ENCODE measurements at places on chromosomes 7 and 10. TPM values are rescaled to one million over a fixed set of nuclear protein-coding genes. Genes with fewer than 3 reads are reported as not detected.

GRCh38 chr10:29790207-29790606, 155.4 kb upstream of the SVIL start:
- DNase-seq = no peak

DNA sequence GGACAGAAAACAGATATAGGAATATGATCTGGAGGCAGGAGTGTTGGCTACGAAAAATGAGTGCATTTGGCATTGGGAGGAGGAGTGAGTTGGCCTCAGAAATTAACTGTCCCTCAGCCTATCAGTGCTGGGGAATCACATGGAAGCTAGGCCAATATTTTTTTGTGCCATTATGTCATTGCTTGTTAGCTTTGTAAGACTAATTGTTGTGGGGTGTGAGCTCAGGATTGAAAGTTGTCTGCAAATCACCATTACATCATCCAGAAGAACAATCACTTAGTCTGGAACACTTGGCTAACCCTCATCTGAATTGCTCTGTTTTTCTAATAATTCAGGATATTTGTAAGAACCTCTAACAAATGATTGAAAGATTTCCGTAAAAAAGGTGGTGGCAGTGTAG, 45.2 kb upstream of the SEMA3D start:
- no peak for DNase-seq

- DNase-seq = peak; percentile 94
Measured at GRCh38 chr10:27745732-27746396, at the start of gene MKX. Gene MKX, minus strand, starts transcription at chr10:27745819. Its CDS starts 2,404 bp downstream, at chr10:27743415.

ATOH7 gene
- total RNA-seq = not detected

TMEM176A gene
- 70.7 TPM for total RNA-seq

DNA sequence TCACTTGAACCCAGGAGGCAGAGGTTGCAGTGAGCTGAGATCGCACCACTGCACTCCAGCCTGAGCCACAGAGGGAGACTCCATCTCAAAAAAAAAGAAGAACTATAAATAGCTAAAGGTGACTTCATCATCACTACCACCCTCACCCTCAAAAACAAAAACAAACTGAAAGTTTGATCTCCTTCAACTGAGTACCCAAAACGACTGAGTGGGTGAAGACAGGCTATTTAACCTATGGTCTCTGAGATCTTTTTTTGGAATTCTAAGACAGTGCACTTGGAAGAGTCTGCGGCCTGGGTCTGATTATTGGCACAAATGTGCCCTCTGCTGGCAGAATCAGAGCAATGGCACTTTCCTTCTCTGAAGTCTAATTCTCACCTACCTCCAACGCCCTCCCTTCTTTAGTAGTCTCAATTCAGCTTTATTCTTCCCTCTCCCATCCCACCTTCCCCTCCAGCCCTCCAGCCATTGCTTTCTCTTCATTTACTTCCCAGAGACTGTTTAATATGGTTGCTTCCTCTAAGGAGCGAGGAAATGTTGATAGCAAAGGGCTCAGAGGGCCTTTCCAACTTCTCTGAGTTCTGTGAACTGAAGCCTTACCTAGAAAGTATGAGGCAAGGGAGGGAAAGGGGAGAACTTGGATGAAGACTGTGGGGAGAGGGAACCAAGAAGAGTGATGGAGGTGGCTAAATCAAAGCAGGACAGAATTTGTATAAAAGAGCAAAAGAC, 2.9 kb upstream of the MYOZ1 start:
- DNase-seq = no peak

GRCh38 chr7:13036256-13036780, 348.9 kb downstream of the ARL4A start:
- DNase-seq = no peak

TCERG1L gene
- not detected for total RNA-seq

DNA sequence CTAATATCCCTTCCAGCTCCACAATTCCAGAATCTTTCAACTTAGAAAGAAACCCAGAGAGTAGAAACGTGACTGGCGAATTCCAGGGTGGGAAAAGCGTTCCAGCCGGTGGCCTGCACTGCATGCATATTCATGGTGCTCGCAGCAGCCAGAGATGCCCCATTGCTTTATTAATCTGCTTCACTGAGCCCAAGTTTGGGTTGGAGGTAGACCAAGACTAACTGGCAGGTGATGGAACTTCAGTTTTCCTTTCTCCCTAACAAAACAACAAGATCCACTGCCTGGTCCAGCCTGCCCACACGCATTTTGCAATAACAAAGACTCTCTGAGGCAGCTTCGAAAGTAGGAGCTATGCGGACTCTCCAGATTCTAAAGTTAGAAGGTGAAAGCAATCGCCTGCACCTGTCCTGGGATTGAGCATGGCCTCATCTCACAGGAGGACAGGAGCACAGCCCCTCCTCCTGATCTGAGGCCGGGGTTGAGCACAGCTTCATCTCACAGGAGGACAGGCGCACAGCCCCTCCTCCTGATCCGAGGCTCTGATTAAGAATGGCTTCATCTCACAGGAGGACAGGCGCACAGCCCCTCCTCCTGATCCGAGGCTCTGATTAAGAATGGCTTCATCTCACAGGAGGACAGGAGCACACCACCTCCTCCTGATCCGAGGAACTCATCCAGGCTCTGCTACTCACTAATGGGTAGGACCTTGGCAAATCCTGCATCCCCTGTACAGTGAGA, 127.8 kb upstream of the LANCL2 start:
- no peak for DNase-seq

DNA sequence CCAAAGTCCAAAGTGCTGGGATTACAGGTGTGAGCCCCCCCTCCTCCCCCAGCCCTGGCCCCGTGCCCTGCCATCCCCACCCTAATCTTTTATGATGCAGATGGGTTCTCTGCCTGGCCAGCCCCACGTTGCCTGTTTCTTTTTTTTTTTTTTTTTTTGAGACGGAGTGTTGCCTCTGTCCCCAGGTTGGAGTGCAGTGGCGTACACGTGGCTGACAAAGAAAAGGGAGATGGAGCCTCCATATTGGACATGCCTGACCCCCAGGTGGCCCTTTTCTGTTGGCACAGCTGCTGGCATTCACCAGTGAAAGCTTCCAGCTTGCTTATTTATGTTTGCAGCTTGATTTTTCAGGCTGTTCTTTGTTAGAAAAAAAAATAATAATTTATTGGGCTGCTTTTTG, 235.3 kb downstream of the CCDC3 start:
- no peak for DNase-seq

TFPI2 gene
- 4.9 TPM for total RNA-seq

GIMAP4 gene
- 40.4 TPM for total RNA-seq

GRCh38 chr7:88399036-88399435, 92.3 kb upstream of the STEAP4 start:
- no peak for DNase-seq

GRCh38 chr7:27203964-27204594, 4.2 kb upstream of the HOXA13 start:
- DNase-seq = no peak

GRCh38 chr7:25287291-25287690, 59.0 kb upstream of the NPVF start:
- no peak for DNase-seq

- DNase-seq = no peak
Measured at GRCh38 chr10:80649183-80649582, 111.5 kb downstream of the SH2D4B start.

CPA5 gene
- total RNA-seq = not detected

DNA sequence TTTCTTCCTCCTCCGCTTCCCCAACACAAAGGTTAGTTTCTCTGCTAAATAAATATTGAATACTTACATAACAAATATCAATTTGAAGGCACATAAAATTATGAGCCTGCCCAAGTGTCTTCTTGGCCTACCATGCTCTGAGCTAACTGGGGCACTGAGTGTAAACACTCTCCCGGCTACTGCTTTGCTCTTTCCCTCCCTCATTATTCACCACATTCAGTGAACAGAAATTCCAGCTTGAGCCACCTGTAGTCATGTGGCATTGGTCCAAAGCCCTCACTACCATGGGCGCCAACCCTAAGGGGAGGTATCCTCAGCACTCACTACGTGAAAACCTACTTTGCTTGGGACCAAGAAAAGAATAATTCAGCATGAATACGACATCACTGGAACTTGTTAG, 409.0 kb downstream of the KCNMA1 start:
- DNase-seq = no peak

- no peak for DNase-seq
Measured at GRCh38 chr7:78055599-78055998, 257.0 kb downstream of the PHTF2 start.

- DNase-seq = no peak
Measured at GRCh38 chr10:29022513-29022912, 266.4 kb upstream of the LYZL1 start.

DNA sequence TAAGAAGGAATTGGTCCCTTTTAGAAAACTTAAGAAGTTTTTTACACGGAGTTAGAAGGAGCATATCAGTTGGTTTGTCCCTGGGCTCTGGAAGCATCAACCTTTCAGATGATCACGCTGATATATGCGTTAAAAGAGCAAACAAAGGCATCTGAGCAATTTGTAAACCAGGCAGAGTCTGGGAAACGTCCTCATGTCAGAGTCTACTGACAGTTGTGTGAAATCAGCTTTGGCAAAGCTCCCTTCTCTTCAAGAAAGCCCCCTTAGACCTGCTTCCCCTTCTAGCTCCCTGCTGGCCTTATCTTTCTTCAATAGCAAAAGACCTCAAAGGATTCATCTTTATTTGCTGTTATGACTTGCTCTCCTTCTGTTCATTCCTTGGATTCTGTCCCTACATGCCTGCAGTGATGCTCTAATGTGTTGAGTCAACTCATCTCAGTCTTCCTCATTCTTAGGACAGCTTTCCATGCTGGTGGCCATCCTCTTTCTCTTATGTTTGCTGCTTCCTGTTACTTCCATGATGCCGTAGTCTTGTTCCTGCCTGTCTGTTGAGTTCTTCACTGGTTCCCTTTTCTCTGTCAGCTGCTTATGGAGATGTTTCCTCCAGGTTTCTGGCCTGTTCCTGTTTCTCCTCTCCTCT, 106.5 kb upstream of the BMPER start:
- DNase-seq = no peak

OR2A7 gene
- 1.4 TPM for total RNA-seq

DNA sequence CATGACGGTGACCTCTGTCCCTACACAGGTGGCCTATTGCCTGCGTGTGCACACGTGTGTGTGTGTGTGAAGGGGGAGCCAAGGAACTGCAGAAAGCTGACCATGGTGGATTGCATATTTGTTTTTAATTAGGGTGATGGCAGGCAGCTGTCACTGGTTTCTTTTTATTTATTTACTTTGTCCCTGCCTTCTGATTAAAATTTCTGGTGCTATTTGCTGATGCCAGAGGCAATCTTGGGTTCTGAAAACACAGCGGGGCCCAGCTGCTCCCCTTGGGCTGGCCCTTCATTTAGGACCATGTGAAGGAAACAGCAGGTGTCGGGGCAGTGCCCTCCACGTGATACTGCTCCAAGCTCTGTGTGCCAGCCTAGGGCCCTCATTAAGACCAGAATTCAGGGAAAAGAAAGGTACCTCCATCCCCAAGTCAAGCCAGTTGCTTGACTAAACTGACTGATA, 71.3 kb upstream of the PODXL start:
- DNase-seq = no peak

- peak; percentile 26 for DNase-seq
Measured at GRCh38 chr10:5891009-5891408, 966 bp downstream of the FBH1 start.

DNA sequence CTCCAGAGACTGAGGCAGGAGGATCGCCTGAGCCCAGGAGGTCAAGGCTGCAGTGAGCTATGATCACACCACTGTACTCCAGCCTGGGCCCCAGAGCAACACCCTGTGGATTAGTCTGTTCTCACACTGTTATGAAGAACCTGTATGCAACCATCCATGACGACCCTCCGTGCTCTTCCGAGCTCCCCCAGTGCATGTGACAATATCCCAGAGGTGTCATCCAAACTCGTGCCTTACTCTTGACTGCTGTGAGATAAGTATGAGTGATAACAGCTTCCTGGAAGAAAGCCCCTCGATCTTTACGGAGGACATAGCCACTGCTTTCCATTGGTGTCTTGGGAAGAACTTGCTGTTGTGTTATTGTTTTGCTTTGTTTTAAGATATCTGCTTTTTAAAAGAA, 591.9 kb downstream of the GALNT17 start:
- DNase-seq = no peak

DNA sequence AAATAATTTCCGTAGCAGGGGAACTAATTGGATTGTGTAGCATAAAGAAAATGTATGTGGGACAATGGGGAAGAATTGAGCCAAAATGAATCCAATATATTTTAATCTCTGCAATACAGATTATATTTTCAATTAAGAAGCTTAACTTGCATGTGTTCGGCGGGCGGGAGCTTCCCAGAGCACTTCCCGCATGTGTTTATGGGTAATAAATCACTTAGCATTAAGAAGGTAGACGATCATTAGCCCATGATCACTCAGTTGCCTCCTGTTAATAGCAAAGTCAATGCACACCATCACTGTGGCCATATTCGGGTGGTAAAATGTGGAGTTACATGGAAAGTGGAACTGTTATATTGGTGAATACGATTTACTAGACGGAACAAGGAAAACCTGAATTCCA, 122.9 kb upstream of the INSYN2A start:
- DNase-seq = no peak

CRPPA gene
- total RNA-seq = 5.3 TPM

Measured in posterior vena cava (tissue), 2 donors.